ENCODE measurements at places on chromosomes 3 and 15.

GRCh38 chr3:104873331-104873730 lies 493.4 kb upstream of the ALCAM start:
- no peak for DNase-seq

DNA sequence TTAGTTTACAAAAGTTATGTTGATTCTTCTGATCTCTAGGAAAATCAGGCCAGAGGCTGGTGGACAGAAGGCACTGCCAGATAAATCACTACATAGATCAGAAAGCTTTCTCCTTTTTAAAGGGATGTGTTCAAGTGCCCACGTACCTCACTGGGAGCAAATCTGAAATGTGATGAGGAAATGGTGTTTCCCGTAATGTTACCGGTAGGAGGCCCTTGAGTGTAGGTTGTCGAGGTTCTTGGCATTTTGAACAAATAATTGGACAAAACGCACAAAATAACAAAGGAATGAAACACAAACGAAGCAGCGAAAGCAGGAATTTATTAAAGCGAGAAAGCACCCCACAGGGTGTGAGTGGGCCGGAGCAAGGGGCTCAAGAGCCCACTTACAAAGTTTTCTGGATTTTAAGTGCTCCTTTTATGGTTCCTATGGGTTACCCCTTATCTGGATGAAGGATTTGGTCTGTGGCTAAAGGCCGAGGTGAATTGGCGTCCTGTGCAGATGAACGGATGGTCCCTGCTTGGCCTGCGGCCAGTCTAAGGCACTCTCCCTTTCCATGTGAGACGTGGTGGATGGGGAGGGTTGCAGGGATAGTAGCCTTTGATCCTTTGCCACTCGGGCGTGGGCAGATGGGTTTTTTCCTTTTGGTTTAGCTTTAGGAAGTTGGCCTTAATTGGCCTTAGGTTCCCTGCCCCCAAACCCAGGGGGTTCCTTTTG lies 1.0 kb downstream of the SNX1 start:
- DNase-seq = no peak

DNA sequence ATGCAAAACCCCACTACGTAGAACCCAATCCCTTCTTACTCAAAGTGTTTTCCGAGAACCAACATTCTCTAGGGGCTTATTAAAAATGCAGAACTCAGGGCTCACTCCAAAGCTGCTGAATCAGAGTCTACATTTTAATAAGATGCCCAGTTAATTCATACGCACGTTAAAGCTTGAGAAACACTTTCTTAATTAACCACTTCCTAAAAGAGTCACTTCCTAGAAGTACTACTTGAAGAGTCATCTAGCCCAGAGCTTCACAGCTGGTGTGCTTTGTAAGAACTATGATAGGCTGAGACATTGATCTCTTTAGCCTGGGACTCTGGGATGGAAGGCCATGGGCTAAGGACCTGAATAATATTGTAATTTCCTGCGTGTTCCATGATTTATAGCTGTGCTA lies 9.0 kb downstream of the COL6A5 start:
- DNase-seq = no peak

DNA sequence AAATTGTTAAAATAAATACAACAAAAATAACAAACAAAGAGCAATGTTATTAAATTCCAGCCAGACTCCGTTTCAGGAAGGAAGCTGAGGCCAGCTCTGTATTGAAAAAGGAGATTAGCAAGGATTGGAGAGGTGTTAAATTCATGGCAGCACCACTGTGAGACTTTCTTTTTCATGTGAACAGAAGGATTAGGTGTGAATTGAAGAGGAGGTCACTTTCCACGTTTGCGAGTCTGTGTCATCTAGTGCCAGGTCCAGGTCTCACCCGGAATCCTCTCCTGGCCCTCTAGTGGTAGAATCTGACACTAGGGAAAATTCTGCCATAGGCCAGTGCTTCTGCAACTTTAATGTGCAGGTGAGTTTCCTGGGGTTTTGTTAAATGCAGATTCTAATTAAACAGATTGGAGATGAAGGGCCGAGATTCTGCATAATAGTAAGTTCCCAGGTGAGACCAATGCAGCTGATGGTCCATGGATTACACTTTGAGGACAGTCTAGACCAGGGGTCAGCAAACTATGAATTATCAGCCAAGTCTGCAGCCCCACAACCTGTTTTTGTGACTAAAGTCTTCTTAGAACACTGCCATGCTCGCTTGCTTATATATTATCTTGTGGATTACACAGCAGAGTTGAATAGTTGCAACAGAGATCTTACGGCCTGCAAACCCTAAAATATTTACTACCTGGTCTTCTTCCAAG lies 9.2 kb upstream of the SLC6A1 start:
- no peak for DNase-seq

- DNase-seq = no peak
These were observed 235.3 kb downstream of the ARRDC4 start for GRCh38 chr15:98195796-98196195.

GRCh38 chr3:170802164-170803151 lies 67.5 kb downstream of the RPL22L1 start:
- DNase-seq = no peak

- DNase-seq = no peak
These were observed 307.6 kb downstream of the ZBTB20 start for GRCh38 chr3:114839476-114839875.

- DNase-seq = peak; percentile 83
These were observed at the start of gene KLHDC8B for GRCh38 chr3:49171119-49171774. TSS of gene KLHDC8B (plus strand) at chr3:49171598. CDS start at chr3:49172770, 1,172 bp downstream.

DNA sequence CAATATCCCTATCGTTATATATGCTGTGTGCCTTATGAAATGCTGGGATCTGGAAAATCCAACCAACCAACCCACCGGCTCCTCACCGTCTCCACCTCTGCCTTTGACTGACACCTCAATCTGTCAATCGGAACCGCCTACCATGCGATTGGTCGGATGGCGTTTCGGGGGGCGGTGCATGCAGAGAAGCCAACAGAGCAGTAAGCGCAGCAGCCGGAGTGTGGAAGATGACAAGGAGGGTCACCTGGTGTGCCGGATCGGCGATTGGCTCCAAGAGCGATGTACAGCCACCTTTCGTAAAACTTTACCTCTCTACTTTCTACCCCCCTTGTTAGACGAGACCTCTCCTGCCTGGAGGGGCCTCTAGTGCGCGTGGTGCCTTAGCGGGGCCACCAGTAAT lies 6.3 kb downstream of the CLK3 start:
- no peak for DNase-seq

DNA sequence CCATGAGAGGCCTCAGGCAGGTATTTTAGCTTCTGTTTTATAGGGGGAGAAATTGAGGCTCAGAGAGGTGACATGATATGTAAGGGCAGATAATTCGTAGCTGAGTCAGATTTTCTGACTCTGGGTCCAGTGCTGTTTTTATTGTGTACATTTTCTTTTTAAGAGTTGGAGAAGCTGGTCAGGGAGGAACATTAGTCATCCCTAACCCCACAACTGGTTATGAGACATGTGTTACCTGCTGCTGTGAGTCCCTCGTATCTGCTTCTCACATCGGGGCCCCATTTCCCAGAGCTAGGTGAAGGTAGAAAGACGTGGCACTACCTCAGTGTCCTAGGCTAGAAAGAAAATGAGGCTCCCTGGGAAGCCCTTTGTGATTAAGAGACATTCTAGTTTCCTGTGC lies 28.6 kb downstream of the GALNT15 start:
- DNase-seq = no peak

DNA sequence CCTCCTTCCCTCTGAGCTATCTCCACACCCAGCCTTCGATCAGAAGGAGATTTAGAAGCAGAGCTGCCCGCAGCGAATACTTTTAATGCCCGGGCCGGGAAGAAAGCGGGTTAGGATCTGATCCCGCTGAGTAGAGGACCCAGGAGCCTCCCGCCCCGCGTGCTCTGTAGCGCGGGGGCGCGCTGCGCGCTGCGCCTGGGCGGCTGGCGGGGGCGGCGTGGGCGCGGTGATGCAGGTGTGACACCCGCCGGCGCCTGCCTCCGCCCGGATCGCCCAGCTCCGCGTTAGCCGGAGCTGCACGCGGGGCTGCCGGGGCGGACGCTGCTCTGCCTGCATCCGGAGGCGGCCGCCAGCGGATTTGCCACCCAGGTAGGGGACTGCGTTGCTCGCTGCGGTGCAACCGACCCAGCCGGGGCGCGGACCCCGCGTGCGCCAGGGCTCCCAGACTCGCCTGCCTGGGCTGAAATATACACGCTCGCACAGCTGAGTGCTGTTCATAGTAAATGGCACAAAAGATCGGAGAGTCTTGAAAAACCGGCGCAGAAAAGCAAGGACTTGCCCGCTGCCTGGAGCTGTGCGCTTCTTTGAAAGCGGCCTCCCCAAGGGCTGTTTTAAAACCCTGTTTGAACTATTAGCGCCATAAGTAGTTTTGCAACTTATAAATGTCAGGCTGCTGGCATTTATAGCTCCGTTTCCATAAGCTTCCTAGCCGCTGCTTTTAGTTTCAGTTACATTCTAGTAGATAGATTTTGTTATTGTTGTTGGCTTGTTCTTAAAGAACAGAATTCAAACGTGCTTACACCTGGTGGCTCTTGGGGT lies at the start of gene SV2B:
Gene SV2B, plus strand, starts transcription at position 263 of the 819 bp plus-strand sequence. CDS start 126,007 bp downstream, outside the sequence.
- peak; percentile 37 for DNase-seq

GRCh38 chr3:134250717-134251220 lies at the start of gene RYK:
TSS of gene RYK (minus strand) at chr3:134250859. CDS start at chr3:134250654, 205 bp downstream.
- peak; percentile 76 for DNase-seq

DNA sequence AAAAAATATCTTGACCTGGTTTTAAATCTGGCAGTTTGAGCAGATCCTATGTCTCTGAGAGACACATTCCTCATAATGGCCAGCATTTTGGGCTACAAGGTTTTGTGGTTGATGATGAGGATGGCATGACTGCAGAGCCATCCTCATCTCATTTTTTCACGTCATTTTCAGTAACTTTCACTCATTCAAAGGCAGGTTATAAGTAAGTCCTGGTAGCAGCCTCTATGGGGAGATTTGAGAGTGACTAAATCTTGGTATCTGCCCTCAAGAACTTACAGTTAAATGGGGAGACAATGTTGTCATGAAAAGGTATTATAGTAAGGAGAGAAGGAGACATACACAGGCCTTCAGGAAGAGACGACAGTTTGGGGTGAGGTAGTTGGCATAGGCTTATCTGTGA lies 14.5 kb downstream of the TIGIT start:
- DNase-seq = no peak

DNA sequence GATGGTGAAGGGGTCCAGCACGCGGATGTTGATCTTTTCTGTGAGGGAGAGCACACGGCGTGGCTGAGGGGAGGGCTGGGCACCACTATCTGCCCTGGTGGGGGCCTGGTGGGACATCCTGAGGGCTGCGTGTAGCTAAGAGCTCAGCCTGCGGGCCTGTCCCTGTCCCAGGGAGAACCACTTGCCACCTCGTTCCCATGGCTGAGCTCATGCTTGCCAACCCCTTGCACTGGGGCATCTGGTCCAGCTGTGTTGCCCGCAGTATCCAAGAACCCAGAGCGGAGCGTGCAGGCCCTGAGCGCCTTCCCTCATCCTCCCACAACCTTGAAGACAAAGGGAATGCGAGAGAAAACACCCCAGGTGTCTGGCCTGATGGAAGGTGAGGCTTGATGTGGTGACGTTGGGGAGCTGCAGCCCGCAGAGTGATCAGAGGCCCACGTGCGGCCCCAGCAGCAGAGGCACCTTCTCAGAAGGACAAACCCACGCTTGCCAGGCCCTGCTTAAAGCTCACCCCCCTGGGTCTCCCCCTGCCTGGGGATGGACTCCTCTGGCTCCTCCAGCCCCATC lies 28.9 kb downstream of the TKT start:
- DNase-seq = no peak

DNA sequence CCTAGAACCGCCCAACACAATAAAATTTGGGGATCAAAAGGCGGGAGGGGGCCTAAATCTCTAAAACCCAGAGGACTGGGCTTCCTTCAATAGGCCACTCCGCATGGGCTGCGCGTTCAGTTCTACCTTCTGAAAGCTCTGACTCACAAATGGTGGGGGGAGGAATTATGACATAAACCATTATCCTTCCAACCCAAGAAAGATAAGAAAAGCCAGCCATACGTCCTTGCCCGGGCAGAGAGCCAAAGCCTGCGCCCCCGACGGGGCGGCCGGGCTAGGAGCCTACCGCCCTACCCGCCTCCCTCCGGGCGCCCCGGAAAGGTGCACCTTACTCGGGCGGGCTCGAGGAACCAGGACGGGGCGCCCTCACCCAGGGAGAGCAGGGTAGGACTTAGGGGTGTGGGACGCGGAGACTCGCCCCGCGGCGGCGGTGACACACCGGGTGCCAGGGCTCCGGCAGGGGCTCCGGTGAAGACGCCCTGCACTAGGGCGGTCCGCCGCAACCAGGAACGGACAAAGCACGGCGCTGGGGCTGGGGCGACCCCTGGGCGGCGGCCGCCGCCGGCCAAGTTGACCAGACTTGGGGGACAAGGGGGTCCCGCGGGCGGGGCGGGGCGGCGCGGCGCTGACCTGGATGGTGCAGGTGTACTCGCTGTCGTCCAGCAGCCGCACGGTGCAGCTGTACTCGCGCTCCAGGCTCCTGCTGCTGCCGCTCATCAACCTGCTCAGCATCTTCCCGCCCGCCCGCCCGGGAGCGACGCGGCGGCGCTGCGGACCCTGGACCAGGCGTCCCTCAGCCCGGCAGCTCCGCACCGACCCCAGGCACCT lies 534 bp downstream of the FRMD5 start:
- peak; percentile 43 for DNase-seq

Data from activated CD8-positive, alpha-beta memory T cell treated with anti-CD3 and anti-CD28 coated beads, Interleukin-2, amount 50 U/mL, for 4 hours (primary cell).